ENCODE measurements at places on chromosomes 7 and 10. TPM values are rescaled to one million over a fixed set of nuclear protein-coding genes. Genes with fewer than 3 reads are reported as not detected.

- DNase-seq, result no peak
Measured at GRCh38 chr7:92155108-92155739, 20.9 kb upstream of the CYP51A1 start.

GRCh38 chr7:31053986-31054385 lies 1.9 kb downstream of the ADCYAP1R1 start:
- no peak for DNase-seq

- DNase-seq, result no peak
Measured at GRCh38 chr10:72694476-72695369, 2.8 kb downstream of the MCU start.

ASAH2 gene
- 0.08 TPM for polyA plus RNA-seq

Data from psoas muscle (tissue), 8 donors.